ENCODE measurements at places on chromosomes 13 and 19. TPM values are rescaled to one million over a fixed set of nuclear protein-coding genes. Genes with fewer than 3 reads are reported as not detected.

Gene C13orf42
- total RNA-seq, result not detected

Gene TGFBR3L
- 3.2 TPM for total RNA-seq

Gene ZNF880
- 13.7 TPM for total RNA-seq

Gene ZNF729
- total RNA-seq, result not detected

GRCh38 chr13:59360108-59360507 is 803.6 kb downstream of the DIAPH3 start:
- DNase-seq, result peak; percentile 17
- H3K27ac ChIP-seq, result no peak overlapping the region
- H3K4me1 ChIP-seq, result peaks cover 5% of the 10 kb centered on the region
- H3K4me3 ChIP-seq, result no peak overlapping the region
- H3K36me3 ChIP-seq, result no peaks in the 10 kb centered on the region

GRCh38 chr13:71576571-71576970 is 290.4 kb downstream of the DACH1 start:
- H3K27me3 ChIP-seq, result no peaks in the 10 kb centered on the region
- no peaks in the 10 kb centered on the region for H3K4me1 ChIP-seq
- no peak overlapping the region for H3K4me3 ChIP-seq

DNA sequence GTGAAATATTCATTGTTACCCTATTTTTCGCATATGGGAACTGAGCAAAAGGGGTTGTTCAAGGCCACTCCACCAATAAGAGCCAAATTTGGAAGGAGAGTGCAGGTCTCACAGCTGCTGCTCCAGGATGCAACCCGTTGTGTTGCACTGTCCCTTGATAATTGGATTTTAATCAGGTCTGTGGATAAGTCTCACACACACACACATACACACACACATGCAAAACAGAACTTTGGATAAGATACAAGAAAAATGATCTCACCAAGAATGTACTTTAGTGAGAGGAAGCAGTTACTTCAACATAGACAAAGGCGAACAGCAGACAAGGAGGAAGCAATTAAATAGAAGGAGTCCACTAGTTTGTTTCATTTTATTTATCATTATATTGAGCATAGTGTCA is 127.3 kb upstream of the EDNRB start:
- DNase-seq, result no peak
- H3K27ac ChIP-seq, result no peak overlapping the region

- no peak overlapping the region for H3K4me3 ChIP-seq
- no peak overlapping the region for H3K27ac ChIP-seq
- no peaks in the 10 kb centered on the region for H3K36me3 ChIP-seq
- DNase-seq, result no peak
Measured at GRCh38 chr13:25654322-25654721, 282.5 kb downstream of the ATP8A2 start.

GRCh38 chr13:39385154-39385553 is 217.8 kb downstream of the LHFPL6 start:
- H3K27ac ChIP-seq, result no peak overlapping the region
- H3K27me3 ChIP-seq, result peaks cover 3% of the 10 kb centered on the region
- H3K4me1 ChIP-seq, result no peaks in the 10 kb centered on the region
- H3K36me3 ChIP-seq, result no peaks in the 10 kb centered on the region
- no peak overlapping the region for H3K4me3 ChIP-seq

DNA sequence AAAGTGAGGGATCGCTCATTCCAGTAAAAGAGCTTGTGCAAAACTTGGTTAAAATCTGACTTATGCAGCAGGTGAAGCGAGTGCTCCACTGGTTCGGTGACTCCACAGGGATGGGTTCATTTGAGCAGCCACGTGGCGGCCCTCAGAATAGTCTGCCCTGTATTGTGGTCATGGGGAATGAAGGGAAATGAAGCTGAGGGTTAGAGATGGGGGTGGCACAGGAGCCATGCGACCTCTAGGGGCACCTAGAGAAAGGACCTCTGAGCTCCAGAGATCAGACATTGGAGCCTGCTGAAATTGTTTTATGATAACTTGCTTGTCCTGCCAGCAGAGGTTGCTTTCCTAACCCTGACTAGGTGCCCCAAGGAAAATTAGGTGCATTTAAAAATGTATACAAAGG is 26.6 kb downstream of the CBY2 start:
- H3K27me3 ChIP-seq, result no peaks in the 10 kb centered on the region
- no peak overlapping the region for H3K27ac ChIP-seq
- no peaks in the 10 kb centered on the region for H3K36me3 ChIP-seq
- DNase-seq, result peak; percentile 16
- no peaks in the 10 kb centered on the region for H3K4me1 ChIP-seq
- H3K4me3 ChIP-seq, result no peak overlapping the region

GRCh38 chr13:99261059-99261458 is 2.9 kb upstream of the GPR18 start:
- peaks cover 46% of the 10 kb centered on the region for H3K36me3 ChIP-seq
- DNase-seq, result no peak
- peaks cover 81% of the 10 kb centered on the region for H3K4me1 ChIP-seq
- H3K27ac ChIP-seq, result peak overlapping the region; percentile 38

DNA sequence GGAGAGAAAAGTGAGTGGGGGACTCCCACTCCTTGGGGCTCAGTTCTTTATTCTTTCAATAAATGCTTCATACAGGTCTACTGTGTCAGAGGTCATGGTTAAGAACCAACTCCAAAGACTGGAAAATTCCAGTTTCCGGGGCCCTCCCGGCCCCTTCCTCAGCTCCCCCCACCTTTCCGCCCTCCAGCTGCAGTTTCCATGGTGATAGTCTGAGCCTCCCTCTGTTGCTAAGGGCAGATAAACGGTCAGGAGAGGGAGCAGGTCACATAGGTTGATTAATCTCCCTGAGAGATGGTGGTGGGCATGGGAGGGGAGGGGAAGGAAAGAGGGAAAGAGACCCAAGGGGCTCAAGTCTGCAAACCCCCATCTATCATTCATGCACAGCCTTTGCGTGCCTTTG is 131.5 kb upstream of the USP29 start:
- H3K4me3 ChIP-seq, result no peak overlapping the region
- H3K4me1 ChIP-seq, result no peaks in the 10 kb centered on the region
- H3K27me3 ChIP-seq, result no peaks in the 10 kb centered on the region
- no peak overlapping the region for H3K27ac ChIP-seq
- DNase-seq, result no peak

DNA sequence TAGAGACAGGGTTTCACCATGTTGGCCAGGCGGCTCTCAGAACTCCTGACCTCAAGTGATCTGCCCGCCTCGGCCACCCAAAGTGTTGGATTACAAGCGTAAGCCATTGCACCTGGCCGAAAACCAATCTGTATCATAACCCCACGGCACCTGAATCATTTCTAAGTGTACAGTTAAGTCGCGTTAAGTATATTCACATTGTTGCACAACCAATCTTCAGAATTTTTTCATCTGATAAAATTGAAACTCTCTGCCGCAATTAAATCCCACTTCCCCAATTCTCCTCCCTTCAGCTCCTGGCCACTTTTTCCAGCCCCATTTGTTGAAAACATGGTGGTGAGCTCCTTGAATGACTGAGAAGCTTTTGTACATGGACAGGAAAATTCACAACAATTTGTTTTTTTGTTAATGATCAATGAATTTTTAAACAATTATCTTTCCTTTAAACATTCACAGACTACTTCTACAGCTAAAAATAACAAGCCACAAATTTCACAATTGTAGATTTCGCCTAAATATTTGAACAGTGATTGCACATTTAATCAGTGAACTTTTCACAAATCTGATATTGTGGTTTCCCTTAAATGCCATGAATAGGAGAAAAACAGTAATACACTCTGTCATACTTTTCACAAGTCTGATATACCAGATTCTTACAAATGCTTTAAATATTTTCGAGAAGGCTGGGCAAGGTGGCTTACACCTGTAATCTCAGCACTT is 13.8 kb downstream of the FGF21 start:
- no peak overlapping the region for H3K27ac ChIP-seq
- no peak overlapping the region for H3K4me3 ChIP-seq

- no peak overlapping the region for H3K4me3 ChIP-seq
- no peaks in the 10 kb centered on the region for H3K27me3 ChIP-seq
- H3K4me1 ChIP-seq, result no peaks in the 10 kb centered on the region
- no peaks in the 10 kb centered on the region for H3K36me3 ChIP-seq
- H3K27ac ChIP-seq, result no peak overlapping the region
Measured at GRCh38 chr19:29090783-29091526, 122.0 kb downstream of the UQCRFS1 start.

DNA sequence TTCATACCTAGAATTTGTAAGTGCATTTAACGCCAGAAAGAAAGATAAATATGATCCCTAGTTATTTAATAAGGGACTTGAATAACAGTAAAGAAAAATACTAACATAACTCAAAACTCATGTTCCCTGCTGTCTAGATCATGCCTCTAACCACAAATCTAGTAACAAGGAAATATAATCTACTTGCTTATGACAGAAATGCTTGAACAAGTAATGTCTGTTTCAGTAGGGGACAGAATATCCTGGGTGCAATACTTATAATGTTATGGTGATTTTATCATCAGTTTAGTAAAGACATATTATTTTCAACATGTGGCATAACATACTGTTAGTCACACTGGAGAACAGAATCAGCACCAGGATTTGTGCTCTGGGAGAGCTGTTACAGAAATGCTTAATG is 861.9 kb upstream of the SLITRK1 start:
- H3K27me3 ChIP-seq, result no peaks in the 10 kb centered on the region
- no peaks in the 10 kb centered on the region for H3K36me3 ChIP-seq
- no peaks in the 10 kb centered on the region for H3K4me1 ChIP-seq
- DNase-seq, result no peak
